PC-9 (cell line): ENCODE measurements at places on chromosomes 2 and 18. TPM values are rescaled to one million over a fixed set of nuclear protein-coding genes. Genes with fewer than 3 reads are reported as not detected.

GRCh38 chr2:173607606-173608311, 253.1 kb downstream of the CDCA7 start:
- DNase-seq = no peak

DNA sequence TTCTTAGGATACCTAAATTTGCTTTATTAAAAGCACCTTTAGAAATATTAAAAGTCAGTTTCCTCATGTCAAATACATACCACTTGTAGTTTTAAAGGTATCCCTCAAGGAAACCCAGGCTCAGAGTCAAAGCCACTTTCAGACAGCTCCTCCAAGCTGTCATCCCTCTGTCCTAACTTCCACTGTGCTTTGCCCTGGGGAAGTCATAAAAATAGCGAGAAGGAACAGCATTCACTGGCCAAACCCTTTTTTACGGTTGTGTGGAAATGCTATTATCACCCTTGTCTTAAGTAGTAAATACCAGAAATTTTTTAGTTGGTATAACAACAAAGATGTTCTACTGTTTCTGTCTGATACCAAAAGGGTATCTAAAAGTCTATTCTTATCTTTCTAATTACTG, 680.5 kb downstream of the ZEB2 start:
- no peak for DNase-seq

- DNase-seq = no peak
Observed at GRCh38 chr2:223580951-223581350, 21.2 kb downstream of the SCG2 start.

- DNase-seq = no peak
Observed at GRCh38 chr2:116088236-116088635, 1645.8 kb downstream of the DPP10 start.

- DNase-seq = peak; percentile 84
Observed at GRCh38 chr2:28273751-28274150, 118.9 kb upstream of the FOSL2 start.

DNA sequence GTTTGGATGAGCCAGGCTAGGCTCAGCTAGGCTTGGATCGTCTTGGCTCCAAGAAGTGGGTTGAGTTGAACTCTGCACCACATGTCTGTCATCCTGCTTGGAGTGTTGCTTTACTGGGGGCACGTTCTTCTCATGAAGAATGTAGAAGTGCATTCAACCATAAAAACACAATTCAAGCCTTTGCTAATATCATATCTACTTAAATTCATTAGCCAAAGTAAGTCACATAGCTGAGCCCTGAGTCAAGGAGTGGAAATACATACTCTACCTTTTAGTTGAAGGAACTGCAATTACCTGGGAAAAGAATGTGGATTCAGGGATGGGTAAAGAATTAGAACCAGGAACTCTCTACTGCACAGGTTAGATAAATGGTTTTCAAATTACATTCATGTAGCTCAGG, 360.4 kb upstream of the KCNH7 start:
- no peak for DNase-seq

DNA sequence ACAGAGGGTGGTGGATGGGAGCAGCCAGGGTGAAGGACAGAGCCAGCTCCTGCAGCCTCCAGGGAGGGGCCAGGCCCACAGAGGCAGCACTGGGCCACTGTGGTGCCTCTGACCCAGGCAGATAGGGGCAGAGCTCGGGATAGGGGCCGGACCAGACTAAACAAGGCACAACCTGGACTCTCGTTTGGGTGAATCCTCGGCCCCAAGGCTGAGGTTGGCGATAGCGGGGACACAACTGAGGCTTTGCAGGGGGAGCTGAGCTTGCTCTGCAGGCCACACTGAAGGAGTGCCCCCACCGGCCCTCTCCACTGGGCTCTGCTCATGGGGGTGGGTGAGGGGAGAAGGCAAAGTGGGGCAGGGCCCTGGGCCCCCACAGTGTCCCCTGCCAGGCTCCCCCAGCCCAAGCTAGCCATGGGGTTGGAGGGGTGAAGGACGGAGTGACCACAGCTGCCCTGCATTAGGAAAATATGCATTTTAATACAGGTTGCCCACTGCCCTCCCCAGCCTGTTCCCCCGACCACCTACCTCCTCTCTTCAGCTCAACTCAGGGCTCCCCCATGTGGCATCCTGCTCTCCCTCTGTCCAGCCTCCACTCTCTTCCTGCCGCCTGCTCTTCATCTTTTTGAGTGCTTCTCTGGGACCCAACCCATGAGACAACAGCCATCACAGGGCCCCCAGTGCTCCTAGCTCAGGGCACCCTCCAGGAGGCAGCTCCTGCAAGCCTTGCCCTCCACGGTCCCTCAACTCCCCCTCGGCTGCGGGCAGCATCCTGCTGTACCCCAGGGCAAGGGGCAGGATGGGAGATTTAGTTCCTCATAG, 152.8 kb downstream of the INHBB start:
- no peak for DNase-seq

GRCh38 chr2:37982847-37983246, 57.8 kb downstream of the RMDN2 start:
- no peak for DNase-seq

DNA sequence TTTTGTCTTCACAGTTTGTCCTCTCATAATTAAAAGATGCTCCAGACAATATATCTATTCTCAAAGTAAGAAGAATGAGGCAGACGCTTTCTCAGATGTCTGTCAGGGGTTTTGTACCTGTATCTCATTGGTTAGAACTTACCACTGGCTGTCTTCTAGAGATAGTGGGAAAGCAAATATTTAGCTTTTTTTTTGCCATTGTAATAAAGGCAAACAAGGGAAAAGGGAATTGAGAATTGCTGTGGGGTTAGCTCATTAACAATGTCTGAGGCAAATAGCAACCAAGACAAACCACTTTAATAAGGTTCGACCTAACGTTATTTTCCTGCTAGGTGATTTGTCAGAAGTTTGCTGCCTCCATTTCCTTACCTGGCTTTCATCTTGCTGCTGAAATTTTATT, 30.0 kb downstream of the ZNF638 start:
- no peak for DNase-seq

GRCh38 chr2:224377751-224378700, 23.9 kb downstream of the FAM124B start:
- DNase-seq = no peak

GRCh38 chr18:51666763-51667191, 469.3 kb upstream of the MEX3C start:
- no peak for DNase-seq

- no peak for DNase-seq
Observed at GRCh38 chr2:54247115-54247514, 8.9 kb downstream of the TSPYL6 start.

DNA sequence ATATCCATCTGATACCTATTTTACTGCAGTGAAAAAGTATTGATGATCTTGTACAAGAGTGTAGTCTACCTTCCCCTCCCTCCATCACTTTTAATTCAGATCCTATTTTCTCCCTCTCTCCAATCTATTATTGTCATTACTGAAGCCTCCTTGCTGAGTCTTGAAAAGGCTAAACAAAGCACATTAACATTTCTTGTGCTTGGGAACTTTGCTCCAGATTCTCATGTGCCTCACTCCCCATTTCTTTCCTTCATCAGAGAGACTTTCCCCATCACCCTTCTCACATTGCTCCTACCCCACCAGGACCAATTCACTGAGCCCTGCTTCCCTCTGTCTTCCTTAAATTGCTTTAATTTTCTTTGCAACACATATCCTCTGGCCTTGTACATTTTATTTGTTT, 736.2 kb upstream of the GCFC2 start:
- DNase-seq = no peak

The UGT1A9 gene
- total RNA-seq = not detected in 2 replicates

The TUBB8B gene
- total RNA-seq = not detected in 2 replicates

The SNORC gene
- total RNA-seq = 10.4 and 20.0 TPM in 2 replicates
